ENCODE measurements at places on chromosomes 2 and 18.
A peak's percentile ranks its signal among the peaks of the same experiment; 100 is the strongest.

DNA sequence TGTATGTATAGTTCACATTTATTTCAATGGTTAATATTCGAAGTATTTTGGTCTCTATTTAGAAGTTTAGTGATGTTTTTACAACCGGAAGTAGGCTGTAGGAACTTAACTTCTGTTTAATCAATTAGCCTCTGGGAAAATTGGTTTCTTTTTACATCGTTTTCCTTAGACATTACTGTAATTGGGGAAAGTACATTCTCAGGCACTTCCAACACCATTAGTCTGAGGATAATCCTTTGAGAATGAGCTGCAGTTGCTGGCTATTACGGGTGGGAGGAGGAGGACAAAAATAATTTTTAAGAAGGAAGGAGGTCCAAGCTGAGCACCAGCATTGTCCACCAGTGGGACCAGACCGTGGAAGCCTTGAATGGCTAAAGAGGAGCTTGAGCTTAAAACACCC is 70.4 kb upstream of the ST3GAL5 start:
- no peak for DNase-seq

GRCh38 chr2:215528555-215528954 is 92.7 kb upstream of the FN1 start:
- peak; percentile 13 for DNase-seq

- no peak for DNase-seq
These were observed 479.4 kb upstream of the TCF4 start for GRCh38 chr18:56067214-56067894.

DNA sequence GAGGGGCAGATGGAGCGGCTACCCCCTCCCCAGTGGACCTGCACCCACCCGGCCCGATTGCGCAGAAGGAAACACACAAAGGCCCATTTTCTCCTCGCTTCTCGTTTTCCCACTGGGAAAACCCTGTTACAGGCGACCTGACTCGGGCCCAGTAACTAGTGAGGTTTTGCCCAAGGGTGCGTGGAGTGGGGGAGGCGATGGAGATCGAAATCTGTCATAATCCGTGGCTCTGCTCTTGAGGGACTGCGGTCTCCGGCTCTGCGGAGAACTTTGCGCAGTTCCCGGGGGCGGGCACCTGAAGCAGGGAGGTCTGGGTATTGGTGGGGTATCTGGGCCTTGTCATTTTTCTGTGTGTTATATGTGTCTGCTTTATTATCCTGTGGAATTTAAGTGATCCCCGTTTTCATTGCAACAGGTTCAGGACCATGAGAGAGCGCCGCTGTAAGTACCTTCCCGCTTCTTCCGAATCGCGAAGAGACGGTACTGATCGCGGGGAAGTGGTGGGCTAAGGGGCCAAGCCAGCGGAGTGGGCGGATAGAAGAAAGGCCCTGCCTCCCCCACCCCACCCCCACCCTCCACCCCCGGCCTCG is 4.0 kb upstream of the HOXD4 start:
- no peak for DNase-seq

DNA sequence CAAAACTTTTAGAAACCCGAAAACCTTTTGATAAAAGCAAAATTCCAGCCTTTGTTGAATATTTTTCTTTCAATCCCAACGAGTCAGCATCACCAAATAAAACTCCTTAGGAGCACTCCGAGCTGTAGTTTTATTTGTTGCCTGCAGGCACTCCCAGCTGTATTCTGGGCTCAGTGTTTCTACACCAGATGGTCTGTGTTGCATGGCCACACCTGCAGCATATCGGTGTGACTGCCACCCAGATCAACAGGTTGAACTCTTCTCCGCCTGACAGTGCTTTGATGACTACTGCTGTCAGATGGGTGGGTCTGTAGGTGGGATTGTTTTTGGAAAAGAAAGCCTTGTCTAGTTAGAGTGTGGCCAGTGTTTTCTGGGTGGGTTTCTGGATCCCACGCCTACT is 32.7 kb downstream of the APCDD1 start:
- DNase-seq, result no peak

DNA sequence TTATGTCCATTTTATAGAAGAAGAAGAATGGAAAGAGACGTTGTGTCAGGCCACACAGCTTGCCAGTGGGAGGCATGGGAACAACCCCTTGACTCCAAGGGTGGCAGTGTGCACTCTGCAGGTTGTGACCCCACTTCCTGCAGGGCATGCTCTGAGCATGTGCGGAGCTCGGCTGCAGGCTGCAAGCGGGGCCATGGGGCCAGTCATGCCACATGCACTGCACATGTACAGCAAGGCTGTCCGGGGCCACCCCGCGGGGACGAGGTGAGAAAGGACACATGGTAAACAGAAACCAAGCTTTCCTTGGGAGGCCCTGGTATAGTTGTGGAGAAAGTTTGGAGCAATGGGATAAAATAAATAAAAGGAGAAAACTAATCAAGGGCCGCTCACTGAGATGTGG is 47.4 kb upstream of the DNMT3A start:
- no peak for DNase-seq

DNA sequence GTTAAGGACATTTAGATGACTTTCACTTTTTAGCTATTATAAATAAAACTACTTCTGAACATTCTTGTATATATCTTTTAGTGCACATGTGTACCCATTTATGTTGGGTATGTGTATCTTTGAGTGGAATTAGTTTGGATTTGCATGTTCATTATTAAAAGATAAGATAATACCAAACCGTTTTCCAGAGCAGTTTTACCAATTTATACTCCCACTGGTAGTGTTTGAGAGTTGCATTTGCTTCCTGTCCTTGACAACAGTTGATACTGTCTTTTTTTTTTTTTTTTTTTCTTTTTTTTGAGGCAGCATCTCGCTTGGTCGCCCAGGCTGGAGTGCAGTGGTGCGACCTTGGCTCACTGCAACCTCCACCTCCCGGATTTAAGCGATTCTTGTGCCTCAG is 23.3 kb downstream of the SLC30A6 start:
- no peak for DNase-seq

DNA sequence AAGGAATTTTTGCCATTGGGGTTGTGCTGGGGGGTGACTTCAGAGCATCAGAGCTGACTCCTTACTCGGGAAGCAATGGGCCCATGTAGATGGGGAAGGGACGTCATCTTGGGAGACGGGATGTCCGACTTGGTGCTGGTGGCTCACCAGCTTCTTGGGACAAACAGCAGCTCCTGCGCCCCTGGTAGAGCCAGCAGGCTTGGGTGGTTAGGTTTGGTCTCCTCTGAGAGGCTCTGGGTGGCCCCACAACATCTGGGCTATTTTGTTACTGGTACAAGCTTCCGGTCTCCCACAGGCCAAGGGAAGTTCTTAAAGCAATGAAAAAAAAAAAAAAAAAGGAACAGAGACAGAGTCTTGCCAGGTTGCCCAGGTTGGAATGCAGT is 1.8 kb downstream of the NGEF start:
- DNase-seq, result no peak

GRCh38 chr18:22544626-22545025 is 126.9 kb upstream of the CTAGE1 start:
- no peak for DNase-seq

DNA sequence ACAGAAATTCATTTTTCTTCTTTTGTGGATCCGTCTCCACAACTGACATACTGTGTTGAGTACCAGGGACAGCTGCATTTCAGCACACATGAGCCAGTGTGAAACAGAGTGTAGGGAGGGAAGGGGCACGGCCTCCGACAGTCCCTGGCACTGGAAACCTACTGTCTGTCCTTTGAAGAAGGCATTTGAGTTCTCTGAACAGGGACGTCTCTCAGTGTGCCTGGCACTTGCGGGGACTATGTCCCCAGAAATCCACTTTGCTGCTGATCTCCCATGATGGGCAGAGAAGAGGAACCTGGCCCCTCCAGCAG is 48.1 kb downstream of the PLB1 start:
- no peak for DNase-seq

DNA sequence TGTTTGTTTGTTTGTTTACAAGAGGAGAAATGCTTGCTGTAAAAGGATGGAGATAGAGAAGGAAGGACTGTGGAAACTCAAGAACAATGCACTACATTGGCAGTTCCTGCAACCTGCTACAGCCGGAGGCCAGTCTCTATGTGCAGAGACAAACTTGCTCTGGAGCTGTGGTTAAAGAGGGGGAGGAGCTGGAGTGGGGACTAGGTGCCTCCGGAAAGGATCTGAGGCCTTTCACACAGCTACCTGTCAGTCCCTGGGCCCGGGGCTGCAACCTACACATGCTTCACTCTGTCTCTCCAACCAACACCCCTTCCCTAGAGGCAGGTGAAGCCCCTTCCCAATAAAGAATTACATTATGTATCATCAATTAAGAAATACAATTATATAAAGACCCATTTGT is 1234.0 kb upstream of the ZEB2 start:
- no peak for DNase-seq

DNA sequence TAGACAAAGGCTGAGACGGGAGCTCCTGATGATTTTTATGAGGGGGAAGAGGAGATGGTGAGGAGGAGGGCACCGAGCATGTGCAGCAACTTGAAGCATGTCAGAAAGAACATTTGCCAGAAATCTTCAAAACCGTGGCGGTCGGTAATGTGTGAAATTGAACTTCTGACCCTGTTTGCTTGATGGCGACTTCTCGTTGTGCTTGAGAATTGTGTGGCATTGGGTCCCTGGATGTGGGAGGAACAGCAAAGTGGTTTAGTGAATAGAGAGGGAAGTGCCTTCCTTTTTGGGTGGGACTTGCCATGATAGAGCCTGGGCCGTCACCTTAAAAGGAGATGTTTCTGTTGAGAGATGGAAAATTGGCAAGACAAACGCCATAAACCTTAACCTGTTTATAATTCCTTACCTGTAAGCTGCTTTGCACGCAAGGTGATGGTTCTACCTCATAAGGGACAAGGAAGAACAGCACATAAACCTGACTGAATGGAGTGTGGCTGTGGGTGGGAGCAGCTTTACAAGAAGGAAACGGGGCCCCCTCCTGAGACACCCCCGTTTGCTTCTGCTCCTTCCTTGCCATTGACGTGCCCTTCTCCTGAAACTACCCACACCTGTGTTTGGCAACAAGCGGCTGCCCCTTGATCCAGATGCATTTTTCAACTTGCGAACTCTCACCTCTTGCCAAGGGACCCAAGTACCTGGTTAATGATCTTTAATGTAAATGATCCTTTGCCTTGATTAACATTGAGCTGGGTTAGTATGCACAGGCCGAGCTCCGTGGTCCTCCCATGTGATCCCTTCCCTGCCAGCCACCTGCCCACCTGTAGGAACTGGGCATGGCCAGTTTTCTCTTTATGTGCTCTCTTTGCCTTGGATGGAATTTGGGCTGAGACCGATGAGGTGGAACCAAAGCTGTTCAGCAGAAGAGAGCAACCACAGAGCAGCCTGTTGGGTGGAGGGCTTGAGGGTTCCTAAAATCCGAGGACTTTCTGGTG is 153.2 kb downstream of the NEDD4L start:
- no peak for DNase-seq

GRCh38 chr2:240725266-240725665 is 33.6 kb downstream of the AQP12A start:
- no peak for DNase-seq

DNA sequence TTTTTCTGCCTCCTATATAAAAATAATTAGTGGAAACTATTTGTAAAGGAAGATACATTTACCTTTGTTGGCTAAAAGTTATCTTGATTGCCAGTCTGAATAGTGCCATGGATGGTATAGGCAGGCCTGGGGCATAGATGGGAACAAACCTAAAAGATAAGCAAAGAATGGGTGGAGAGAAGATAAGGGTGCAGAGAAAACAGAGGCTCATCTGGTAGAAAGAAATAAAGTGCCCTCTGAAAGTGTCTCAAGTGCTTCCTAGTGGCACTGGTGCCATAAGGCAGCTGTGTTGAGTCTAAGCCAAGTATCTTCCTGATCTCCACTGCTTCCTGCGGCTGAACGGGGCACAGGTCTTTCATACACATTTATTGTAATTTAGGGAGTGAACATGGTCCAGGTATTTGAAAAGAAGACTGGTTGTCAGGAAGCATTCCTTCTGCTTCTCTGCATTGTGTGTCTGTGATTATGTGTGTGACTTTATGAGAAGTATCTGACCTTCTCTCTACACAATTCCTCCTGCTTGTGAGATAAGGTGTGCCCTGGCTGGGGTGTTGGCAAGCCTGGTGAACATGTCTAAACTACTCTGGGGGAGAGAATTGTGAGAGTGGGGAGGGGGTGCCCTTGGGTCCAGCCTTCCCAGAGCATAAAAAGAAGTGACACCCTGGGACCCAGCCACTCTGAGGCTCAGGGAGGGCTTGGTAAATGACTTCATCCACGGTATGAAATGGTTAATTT is 280.5 kb downstream of the CAMKMT start:
- no peak for DNase-seq

DNA sequence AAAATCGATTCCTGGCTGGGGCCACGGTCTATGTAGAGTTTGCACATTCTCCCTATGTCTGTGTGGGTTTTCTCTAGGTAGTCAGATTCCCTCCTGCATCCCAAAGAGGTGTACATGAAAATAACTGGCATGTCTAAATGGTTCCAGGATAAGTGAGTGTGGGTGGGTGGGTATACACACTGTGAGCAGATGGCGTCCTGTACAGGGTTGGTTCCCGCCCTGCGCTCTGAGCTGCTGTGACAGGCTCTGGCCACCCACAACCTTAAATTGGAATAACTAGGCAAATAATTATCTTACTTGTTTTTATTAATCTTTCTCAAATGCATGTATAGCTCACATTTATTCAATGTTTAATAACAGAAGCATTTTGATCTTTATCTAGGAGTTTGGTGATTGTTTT is 16.3 kb downstream of the THOC1 start:
- no peak for DNase-seq

DNA sequence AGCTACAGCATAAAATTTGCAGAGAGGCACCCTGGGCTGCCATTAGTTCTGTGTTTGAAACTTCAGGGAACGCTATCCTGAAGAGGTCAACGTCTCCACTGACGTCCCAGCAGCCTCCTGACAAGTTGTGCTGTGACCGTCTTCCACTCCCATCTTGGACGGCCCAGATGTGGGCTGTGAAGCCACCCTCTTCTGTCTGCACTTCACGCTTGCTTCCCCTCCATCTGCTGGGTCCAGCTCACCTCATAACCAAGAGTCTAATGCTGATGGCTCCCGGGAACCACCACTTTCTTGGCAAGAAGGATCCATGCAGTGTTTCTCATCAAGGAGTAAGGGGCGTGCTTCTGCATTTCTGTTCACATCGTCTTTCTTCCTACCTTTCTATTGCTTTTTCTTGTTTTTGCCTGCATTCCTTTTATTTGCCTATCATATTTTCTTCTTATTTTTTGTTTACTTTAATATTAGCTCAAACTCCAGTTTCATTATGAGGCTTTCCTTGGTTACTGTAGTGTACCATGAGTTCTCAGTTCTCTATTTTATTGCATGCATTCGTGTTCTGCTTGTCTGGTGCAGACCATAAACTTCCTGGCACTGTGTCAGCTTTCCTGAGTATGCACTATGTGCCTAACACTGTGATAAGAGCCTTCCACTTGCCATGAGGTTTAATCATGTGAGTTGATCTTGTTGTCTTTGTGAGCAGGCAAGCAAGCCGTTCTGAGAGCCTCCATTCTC is 631.8 kb upstream of the RAB6C start:
- DNase-seq, result no peak

All from H54 (cell line).